ENCODE measurements at places on chromosomes 5 and 9.

- no peak for DNase-seq
Observed at GRCh38 chr9:124478354-124478753, 28.1 kb downstream of the ADGRD2 start.

DNA sequence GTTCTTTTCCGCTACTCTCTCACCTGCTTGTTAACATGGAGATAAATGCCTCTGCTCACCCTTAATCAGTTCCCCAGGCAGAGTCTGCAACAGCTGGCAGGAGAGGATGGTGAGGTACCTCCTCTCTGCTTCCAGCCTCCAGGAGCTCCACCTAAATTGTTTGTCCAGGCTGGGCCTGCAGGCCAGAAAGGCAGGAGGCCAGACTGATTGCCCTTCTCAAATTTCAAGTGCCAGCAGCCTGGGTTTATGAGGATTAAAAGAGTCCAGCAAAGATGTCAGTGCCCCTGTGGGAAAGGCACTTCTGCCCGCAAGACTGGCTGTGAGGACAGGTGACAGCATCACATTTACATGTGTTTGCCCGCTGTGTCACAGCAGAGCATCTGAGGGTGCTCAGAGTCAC, 19.8 kb downstream of the CORO2A start:
- DNase-seq: no peak

GRCh38 chr9:78131969-78132700, 100.5 kb upstream of the GNAQ start:
- no peak for DNase-seq

GRCh38 chr9:134066913-134067851, 644 bp downstream of the BRD3 start:
- DNase-seq: peak; percentile 54

DNA sequence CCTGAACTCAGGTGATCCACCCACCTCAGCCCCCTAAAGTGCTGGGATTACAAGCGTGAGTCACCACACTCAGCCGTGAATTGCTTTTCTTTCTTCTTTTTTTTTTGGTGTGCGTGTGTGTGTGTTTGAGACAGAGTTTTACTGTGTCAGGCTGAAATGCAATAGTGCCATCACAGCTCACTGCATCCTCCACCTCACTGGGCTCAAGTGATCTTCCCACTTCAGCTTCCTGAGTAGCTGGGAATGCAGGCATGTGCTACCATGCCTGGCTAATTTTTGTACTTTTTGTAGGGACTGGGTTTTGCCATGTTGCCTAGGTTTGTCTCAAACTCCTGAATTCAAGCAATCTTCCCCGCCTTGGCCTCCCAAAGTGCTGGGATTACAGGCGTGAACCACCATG, 113.7 kb upstream of the HAPLN1 start:
- DNase-seq: no peak

- DNase-seq: no peak
Observed at GRCh38 chr5:92328584-92329259, 945.6 kb upstream of the ARRDC3 start.

DNA sequence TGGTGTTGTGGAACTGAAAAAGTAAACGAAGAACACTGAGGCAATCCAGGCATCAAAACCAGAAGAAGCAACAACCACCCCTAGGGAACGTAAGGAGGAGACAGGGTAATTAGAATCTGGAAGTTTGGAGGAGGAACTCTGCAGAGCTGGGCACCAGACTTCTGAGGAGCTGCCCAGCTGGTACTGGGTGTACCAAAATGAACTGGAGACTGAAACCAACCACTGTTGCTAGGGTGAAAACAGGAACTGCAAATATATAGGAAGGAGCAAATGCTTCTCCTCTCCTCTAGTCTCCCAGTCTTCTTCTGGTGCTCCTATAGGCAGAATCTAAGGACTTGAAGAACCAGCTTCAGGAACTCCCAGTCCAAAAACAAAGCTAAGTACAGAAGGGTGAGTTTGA, 189.8 kb downstream of the ELAVL2 start:
- no peak for DNase-seq

DNA sequence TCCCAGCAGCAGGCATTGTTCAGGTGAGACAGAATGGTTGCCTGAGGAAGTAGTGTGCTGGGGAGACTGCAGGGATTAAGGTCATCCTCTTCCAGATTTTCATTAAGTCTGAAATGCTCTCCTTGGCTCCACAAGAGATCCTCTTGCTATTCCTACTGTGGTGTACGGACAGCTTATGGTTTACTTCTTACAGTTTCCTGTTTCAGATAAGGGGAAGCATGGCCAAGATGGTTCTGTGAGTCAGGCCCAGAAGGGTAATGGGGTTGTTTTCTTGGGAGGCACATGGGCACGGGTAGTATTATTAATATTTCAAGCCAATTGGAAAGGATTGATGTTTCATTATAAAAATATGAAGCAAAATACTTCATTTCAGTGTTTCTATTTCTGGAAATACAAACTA, 42.9 kb downstream of the GLRX start:
- DNase-seq: no peak

DNA sequence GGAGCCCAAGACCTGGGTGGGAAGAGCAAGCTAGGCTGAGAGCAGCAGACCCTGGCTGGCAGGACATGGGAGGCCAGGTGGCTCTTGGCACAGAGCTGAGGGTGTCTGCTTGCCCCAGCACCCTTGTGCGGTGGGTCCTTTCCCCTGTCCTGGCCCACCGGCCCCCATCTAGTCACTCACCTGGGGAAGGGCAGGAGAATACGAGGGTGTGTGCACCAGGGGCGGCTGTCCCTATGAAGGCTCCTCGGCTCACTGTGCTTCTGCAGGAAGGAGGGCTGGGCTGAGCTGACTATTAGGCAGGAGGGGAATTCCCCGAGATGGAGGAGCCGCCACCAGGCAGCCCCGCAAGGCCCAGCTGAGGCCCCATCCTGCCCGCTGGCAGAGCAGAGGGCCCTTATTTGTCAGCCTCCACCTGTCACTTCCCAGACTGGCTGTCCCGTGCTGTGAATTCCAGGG, 6.1 kb upstream of the TNIP1 start:
- DNase-seq: peak; percentile 47

DNA sequence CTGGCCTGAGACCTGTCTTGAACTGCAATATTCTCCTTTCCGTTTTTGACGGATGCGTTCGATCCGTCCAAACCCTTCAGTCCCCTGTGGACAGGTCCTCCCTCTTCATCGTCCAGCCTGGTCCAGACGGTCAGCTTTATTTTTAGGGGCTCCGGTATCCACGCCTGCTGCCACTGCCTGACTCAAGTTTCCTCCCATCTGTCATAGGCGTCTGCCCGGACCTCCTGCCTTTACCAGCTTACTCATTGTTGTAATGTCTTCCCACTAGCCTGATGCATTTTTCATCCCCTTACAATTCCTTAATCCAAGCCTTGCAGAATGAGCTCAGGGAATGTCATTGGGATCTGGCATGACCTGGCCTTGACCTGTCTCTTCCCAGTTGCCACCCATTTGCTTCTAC, 145.8 kb downstream of the TENT4A start:
- DNase-seq: no peak

DNA sequence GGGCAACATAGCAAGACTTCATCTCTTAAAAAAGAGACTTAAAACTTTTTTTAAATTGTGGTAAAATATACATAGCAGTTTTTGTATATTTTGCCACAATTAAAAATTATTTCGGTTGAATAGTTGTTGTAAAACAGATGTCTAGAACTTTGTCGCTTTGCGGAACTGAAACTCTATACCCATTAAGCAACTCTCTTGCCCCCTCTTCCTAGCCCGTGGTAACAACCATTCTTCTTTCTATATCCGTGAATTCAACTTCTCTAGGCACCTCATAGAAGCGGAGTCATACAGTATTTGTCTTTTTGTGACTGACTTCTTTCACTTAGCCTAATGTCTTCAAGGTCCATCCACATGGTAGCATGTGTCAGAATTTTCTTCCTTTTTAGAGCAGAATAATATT, 43.3 kb downstream of the SPARC start:
- DNase-seq: no peak

- DNase-seq: no peak
Observed at GRCh38 chr5:36629729-36630128, 23.3 kb downstream of the SLC1A3 start.

DNA sequence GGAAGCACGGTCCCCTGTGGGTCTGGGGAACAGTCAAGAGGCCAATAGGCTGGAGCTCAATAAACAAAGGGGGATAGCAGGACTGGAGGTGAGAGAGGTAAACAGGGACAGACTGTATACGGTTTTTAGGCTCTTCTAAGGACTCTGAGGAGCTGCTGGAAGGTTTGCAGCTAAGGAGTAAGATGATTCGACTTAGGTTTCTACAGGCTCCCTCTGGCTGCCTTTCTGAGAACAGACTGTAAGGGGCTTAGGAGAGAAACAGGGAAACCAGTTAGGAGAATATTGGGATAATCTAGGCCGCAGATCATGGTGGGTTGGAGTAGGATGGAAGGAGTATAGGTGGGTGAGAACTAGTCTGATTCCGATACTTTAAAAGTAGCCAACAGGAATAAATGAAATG, 10.4 kb downstream of the CDK5RAP2 start:
- no peak for DNase-seq

- DNase-seq: no peak
Observed at GRCh38 chr5:77948476-77948875, 172.3 kb upstream of the TBCA start.

DNA sequence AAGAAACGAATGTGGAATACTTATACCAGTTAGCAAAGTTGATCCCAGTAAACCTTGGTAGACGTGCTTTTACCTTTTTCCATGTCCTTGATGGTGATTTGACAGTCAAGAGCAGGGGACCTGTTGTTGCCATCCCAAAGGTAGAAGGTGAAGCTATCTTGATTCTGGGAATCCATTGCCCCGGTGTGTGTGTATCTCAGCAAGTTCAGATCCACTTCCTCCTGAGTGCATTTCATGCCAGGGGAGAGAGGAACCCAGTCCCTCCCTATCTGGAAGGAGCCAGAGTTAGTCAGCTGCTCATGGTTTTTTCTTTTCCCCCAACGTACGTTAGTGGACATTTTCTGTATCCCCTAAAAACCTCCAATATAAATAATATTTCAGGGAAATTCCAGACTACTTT, 66.3 kb upstream of the CER1 start:
- DNase-seq: no peak

- no peak for DNase-seq
Observed at GRCh38 chr5:122457178-122457826, 145.3 kb downstream of the SNCAIP start.

GRCh38 chr5:51678330-51678729, 295.1 kb downstream of the ISL1 start:
- DNase-seq: no peak

DNA sequence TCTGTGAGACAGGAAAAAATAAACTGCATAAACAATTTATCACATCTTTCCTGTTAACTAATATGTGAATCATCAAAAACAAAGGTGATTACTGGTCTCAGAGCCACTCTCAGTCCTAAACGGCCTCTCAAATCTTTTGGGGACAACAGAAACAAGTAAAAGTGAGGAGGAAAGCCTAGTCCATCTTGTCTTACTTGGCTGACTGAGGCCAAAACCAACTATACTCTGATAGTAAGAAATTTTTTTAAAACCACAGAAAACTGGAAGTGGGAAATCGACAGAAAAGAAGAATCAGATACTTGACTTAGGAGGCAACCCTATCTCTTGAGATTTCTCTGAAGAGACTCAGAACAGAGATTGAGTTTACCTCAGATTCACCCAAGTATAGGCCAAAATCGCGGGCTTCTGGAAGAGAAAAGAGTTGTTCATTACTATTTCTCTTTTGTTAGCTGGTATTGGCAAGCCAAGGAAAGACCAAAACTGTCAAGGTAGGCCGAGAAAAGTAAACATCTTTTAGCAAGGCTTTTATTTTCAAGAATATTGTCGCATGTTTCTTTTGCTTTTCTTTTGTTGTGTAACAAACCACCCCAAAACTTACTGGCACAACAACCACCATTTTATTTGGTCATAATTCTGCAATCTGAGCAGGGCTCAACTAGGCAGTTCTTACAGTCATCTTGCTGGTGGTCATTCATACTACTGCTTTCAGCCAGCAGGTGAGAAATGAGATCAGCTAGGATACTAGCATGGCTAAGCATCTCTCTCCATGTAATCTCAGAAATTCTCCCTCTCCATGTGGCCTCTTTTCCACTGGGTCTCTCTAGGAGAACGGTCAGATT, 46.1 kb downstream of the RFX3 start:
- DNase-seq: no peak

- DNase-seq: no peak
Observed at GRCh38 chr5:111427762-111428161, 84.6 kb downstream of the STARD4 start.

- no peak for DNase-seq
Observed at GRCh38 chr9:115106001-115106400, 12.0 kb downstream of the TNC start.
